M059J (cell line): ENCODE measurements at places on chromosomes 3 and 15.
A peak's percentile ranks its signal among the peaks of the same experiment; 100 is the strongest.

GRCh38 chr3:71565316-71565715, 18.2 kb downstream of the FOXP1 start:
- DNase-seq: no peak

- peak; percentile 31 for DNase-seq
Measured at GRCh38 chr3:23325466-23326065, 122.4 kb downstream of the UBE2E2 start.

GRCh38 chr3:121624147-121624899, 31.1 kb downstream of the FBXO40 start:
- DNase-seq: no peak

DNA sequence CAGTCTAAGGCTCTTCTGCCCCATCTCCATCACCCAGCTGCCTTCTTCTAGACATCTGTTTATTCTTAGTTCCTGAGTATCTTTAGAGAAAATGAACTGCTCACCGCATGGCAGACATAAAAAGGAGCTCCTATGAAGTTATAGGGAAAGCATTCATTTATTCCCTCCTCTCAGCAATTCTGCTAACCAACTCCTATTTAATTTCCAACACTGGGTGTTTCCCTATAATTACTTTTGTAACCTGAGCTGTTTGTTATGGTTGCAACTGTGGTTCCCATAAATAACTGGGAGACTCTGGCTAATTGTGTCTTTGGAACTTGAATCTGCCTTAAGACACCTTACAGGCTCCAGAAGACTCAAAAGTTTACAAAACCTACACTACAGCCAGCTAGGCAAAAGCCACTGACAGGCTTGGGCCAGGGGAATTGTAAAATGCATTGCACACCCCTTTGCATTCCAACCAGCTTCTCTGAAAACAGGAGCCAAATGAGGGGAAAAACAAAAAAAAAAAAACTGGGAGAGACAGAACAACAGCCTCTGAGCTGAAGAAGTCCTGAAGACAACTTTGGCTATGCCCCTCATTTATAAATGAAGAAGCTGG, 231.5 kb upstream of the FEZF2 start:
- peak; percentile 24 for DNase-seq

GRCh38 chr3:124517306-124517705, 212.9 kb upstream of the UMPS start:
- DNase-seq: no peak

DNA sequence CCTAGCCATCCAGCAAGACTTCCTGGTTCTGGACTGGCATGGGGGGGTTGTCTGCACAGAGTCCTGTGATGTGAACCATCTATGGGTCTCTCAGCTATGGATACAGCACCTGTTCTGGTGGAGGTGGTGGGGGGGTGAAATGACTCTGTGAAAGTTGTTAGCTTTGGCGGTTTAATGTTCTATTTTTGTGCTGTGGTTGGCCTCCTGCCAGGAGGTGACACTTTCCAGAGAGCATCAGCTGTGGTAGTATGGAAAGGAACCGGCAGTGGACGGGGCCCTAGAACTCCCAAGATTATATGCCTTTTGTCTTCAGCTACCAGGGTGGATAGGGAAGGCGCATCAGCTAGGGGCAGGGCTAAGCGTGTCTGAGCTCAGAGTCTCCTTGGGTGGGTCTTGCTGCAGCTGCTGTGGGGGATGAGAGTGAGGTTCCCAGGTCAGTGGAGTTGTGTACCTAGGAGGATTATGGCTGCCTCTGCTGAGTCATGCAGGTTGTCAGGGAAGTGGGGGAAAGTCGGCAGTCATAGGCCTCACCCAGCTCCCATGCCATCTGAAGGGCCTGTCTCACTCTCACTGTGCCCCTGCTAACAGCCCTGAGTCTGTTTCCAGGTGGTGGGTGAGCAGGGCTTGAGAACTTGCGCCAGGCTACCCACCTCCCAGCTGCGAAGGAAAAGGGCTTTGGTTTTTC, 7.1 kb upstream of the LARS2 start:
- DNase-seq: no peak

DNA sequence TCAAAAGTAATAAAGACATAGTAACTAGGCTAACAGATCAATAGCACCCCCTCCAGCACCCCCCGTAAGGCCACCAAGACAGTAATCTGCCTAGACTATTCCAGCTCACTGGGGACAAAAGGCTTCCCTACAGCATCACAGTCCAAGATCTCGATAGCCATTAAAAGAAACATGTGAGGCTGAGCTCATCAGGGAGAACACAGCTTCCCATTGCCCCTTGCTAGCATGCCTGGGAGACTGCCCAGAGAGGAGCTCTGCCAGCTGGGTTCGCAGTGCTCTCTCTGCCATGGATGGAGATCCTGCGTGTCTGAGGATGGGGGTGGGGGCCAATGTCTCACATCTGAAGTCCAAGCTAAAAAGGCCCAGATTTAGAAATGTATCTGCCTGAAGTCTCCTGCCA, 17.8 kb downstream of the LRIG1 start:
- peak; percentile 15 for DNase-seq

- no peak for DNase-seq
Measured at GRCh38 chr15:90213122-90213817, 12.1 kb downstream of the SEMA4B start.

DNA sequence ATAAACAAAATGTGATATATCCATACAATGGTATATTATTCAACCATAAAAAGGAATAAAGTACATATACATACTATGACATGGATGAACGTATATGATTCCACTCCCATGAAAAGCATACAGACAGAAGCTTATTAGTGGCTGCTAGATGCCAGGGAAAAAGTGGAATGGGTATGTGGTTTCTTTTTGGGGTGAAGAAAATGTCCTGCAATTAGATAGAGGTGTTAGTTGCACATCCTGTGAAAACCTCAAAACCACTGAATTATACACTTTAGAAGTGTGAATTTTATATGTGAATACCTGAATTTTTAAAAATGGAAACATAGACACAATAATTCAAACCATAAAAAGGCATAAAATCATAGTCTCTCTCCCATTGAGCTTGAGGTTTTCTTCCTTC, 11.2 kb downstream of the DENND6A start:
- DNase-seq: no peak
